Putamen (tissue), 1 donor: ENCODE measurements at places on chromosomes 7 and 10.
A peak's percentile ranks its signal among the peaks of the same experiment; 100 is the strongest.

DNA sequence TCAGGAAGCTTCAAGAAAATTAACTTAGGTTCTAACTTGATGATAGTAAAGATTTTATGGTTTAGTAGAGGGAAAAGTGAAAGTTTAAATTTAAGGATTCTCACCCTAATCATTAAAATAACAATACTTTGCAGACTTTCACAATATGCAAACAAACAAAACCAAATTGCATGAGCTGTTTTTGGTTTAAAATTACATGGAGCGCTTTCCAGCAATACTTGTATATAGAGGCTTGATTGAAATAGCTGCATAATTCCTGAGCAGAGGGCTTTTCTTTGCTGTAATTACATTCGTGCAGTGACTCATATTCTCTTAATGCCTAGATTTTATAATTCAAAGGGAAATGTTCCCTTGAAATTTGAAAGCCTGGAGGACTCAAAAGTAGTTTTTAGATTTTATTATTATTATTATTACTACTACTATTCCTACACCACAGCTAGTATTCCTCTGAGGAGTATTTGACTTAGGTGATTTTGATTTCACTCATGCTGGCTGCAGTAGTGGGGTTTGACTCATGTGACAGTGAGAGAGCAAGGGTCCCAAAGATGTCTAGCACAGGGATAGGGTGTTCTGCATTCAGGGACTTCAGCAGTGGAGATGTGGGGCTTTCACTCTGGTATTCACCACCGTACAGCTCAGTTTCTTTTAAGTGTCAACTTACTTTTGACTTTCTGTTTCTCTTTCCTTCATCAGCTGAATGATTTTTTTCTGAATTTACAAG lies 138.1 kb downstream of the ADAM22 start:
- DNase-seq = no peak

DNA sequence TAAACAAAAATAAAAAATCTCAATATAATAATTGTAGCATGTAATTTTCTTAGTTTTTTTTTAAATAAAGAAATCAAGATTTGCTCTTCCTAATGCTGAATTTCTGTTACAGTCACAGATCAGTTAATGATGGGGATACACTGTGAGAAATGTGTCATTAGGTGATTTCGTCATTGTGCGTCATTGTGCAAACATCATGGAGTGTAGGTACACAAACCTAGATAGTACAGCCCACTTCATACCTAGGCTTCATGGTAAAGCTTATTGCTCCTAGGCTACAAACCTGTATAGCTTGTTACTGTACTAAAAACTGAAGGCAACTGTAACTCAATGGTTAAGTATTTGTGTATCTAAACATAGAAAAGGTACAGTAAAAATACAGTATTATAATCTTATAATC lies 74.4 kb upstream of the LSM8 start:
- DNase-seq = no peak

DNA sequence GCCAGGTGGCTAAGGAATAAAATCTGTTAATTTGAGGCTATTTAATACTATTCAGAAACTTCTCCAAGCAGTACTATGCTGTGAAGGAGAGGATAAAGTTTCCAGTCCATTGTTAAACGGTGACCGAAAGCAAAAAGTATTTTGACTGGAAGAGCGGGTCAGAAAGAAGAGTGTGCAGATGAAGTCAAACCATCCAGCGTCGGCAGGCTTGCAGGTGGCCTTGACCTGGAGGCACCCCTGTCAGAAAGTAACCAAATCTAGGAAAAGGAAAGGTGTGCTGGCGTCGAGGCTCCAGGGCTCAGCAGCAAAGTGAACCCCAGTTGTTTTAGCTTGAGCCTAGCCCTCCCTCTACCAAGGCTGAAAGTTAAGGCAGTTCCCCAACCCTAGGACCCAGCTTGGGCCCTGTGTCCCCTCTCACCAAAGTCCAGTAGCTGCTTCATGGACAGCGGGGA lies 544 bp downstream of the PDK4 start:
- no peak for DNase-seq

GRCh38 chr10:45438466-45439090 lies 64.6 kb downstream of the ALOX5 start:
- DNase-seq = no peak

DNA sequence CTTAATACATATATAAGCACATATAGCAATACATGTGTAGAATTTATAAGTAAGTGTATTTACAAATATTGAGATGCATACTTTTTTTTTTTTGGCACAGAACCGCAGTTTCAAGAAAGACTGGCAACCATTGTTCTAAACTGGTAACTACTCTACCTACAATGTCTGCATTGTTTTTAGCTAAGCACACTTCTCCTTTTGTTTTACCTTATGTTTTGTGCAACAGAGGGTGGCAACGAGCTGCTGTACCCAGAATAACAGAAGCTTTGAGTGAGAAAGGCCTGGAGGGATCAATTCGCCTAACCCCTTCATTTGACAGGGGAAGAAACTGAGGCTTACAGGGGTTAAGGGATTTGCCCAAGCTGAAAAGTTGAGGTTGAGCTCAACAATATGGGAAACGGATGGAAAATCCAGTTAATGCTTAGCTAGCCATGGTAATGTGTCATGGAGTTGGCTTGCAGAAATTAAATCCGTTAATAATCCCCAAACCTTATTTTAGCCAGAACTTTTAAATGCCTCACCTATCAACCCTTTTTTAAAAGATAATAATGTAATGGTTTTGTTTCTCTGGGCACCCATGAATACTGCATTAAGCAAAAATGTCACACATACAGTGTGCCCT lies 25.5 kb downstream of the FZD1 start:
- DNase-seq = no peak

DNA sequence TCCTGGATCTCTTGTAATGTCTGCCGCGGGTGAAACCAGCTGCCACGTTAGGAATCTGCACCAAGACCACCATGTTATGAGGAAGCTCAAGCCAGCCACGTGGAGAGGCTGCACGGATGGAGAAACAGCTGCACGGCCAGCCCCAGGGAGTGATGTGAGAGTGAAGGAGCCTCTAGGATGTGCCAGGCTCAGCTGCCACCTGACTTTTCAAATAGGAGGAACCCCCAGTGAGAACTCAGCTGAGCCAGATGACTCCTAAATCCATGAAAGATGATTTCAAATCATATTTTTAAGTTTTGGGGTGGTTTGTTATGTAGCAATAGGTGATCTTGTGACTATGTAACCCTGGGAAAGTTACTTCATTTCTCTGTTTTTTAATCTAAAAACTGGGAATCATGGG lies 71.7 kb downstream of the PRKAG2 start:
- no peak for DNase-seq

- DNase-seq = no peak
Measured at GRCh38 chr7:144510621-144511020, 107.1 kb upstream of the NOBOX start.

GRCh38 chr7:66301737-66302136 lies 96.6 kb downstream of the TPST1 start:
- DNase-seq = no peak

- no peak for DNase-seq
Measured at GRCh38 chr10:62239994-62240393, 28.6 kb downstream of the RTKN2 start.

- DNase-seq = no peak
Measured at GRCh38 chr7:46759711-46760480, 822.0 kb downstream of the TNS3 start.

DNA sequence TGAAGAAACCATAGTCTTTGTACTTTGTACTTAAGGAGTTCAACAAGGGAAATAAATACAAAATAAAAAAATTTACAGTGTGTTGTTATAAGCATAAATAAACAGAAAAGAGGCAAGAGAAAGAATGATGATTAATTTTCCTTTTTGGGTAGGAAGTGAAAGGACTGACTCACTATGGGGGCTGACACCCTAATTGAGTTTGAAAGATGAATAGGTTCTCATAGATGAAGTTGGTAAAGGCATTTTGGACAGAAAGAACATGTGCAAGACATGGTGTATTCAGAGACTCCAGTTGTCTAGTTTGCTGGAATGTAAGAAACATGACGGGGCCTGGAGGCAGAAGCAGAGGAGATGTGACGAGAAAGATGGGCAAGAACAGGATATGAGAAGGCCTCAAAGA lies 83.7 kb downstream of the VPS50 start:
- DNase-seq = no peak

DNA sequence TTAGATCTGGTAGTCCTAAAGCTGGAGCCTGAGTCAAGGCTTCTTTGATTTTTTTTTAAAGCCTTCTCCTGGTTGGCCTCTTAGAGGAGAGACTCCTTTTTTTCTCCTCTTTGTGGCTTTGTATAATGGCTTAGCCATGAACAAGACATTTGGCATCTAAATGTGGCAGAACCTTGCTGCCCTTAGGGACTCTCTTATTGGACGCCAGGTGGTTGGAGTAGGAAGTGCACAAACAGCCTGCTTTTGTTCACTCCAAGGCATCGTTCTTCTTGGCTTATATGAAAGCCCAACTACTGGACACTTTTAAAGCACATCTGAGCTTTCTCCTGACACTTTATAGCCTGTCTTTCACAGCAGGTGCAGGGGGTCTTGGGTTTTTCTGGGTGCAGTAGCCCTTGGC lies 25.0 kb downstream of the ZPBP start:
- DNase-seq = no peak

- no peak for DNase-seq
Measured at GRCh38 chr10:42646687-42647640, 8.6 kb upstream of the ZNF33B start.

- no peak for DNase-seq
Measured at GRCh38 chr10:19332304-19332703, 283.7 kb downstream of the MALRD1 start.

- DNase-seq = no peak
Measured at GRCh38 chr7:7772397-7772821, 54.0 kb upstream of the RPA3 start.

DNA sequence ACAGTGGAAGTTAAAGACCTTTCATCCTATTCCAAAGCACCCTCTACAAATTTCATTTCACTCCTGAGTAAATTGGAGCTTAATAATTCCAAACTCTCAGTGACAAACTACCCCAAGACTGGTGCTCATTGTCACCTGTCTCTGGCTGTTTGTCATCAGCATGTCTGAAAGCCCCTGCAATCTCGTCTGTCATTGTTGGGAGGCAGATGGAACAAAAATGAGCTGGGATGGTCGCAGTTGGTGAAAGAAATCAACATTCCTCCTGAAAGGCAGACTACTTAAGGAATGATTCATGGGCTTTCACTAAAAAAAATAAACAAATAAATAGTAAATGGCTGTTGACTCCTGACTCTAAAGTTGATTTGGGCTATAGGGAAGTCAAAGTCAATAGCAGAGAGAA lies 69.7 kb upstream of the PALS2 start:
- DNase-seq = no peak

DNA sequence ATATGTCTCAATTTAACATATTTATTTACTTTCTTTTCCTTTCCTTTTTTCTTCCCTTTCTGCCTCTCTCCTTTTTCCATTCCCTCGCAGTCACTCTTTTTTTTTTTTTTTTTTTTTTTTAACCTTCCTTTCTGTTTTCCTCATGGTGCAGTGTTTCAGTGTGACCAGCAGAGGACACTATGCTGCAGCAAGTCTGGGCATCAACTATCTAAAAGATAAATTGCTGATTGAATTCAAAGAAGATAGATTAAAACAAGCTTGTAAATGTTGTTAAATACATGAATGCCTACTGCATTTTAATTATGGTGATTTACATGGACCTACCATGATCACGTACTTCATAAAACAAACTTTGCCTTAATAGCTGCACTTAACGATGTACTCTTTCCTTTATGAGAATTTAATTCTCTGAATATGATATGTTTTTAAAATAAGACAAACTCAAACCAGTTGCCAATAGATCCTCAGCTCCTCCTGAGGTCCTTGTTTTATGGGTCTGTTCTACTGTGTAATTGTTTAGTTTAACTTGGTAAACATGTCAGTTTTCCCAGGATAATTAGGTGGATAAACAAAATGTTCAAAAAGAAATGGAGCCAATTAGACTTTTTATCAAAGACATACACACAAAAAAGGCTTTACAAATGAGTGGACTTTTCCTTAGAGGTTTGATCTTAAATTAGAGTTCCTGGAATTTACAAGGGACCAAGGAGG lies 101.0 kb upstream of the AGR3 start:
- DNase-seq = peak; percentile 52

- DNase-seq = no peak
Measured at GRCh38 chr10:14377591-14378175, 47.0 kb upstream of the FRMD4A start.

GRCh38 chr7:124276005-124276622 lies 243.2 kb upstream of the TMEM229A start:
- DNase-seq = no peak

GRCh38 chr10:84360637-84361365 lies 32.4 kb downstream of the CCSER2 start:
- DNase-seq = no peak
